ENCODE measurements at places on chromosomes 7 and 10.

DNA sequence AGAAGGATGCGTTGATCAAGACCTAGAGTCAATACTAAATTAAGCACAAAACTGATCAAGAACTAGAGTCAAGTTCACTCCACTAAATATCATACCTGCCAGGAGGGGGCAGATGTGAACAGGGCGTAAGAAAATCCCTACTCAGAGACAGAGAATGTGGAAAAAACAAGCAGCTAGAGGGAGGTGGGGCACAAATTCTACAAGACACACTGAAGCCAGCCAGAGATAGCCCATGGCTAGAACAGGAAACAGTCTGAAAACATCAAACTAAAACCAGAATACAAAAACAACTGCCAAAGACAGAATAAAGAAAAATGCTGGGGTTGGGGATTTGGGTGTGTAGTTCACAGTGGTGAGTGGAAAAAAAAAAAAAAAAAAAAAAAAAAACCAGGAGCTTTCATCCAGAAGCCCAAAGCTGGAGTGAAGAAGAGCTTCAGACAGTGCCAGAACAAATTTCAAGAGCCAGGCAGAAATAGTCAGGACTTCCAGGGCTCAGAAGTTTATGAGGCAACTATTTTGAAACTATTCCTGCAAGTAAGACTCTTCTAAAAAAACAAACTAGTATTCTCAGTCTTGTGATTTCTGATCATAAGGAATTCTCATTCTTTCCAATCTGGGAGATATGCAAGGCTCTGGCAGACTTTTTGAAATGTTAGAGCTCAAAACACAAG is 118.3 kb downstream of the CCDC71L start:
- peak; percentile 26 for DNase-seq

DNA sequence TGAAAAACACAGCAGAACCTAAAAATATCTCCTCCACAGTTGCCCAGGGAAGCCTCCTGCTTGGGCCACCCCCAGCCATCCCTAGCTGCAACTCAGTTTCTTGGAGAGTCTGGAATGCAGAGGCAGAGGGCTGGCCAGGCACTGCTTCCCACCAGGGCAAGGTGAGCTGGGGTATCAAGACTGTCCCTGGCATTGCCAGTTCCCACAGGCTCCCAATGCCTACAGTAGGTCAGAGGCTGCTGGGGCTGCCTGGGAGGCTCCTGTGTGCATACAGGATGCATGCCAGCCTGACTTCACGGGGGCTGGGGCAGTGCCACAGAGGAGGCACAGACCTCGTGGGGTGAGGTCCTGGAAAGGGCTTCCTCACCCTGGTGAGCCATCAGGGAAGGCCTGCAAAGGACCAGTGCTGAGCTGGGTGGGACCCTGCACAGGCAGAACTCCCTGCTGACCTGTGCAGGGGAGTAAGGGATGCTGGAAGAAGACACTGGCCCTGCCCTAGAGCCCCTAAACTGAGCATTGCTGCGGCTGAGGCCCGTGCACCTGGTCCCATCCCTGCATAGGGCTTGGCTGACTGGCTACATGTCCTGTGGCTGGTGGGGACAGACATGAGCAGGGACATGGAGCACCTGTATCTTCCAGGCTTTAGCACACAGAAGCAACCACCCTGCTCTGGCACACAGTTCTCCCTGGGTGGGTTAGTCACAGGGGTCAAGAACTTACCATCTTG is 121.9 kb upstream of the RET start:
- no peak for DNase-seq

GRCh38 chr7:128902761-128903585 is 7.5 kb downstream of the KCP start:
- no peak for DNase-seq

DNA sequence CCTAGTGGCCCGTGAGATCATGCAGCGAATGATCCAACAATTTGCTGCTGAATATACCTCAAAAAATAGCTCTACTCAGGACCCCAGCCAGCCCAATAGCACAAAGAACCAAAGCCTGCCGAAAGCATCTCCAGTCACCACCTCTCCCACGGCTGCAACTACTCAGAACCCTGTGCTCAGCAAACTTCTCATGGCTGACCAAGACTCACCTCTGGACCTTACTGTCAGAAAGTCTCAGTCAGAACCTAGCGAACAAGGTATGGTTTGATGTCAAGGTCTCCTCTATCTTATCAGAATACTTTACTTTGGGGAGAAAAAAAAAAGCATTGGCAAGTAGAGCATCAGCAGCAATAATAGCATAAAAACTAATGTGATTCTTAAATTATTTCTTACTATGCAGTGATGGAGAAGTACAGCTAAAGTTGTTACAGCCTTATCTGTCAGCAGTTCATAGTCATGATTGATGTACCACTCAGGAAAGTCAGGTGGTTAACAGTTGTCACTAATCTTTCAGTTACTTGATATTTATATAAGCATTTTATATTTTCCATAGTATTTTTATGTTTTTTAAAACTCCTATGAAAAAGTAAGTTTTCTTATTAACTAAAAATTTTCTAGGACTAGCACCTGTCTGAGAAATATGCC is 117.1 kb downstream of the LCOR start:
- no peak for DNase-seq

- no peak for DNase-seq
These were observed 18.3 kb downstream of the CHST3 start for GRCh38 chr10:71982269-71983178.

DNA sequence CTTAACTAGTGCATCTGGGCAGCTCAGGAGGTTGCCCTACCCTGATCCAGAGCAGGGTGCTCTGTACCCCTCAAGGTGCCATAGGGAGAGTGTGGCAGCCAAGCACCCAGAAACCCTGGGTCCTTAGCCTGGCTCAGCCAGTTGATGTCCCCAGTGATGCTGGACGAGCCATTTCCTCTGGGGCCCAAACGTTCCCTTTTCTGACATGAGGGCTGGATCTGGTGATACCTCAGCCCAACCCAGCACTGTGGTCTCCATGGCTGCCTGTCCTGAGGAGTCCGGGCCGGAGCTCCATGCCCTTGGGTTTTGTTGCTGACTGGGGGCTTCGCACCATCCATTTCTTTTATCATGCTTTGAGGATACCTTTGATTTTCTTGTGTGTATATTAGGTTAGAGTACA is 87.9 kb upstream of the IKZF1 start:
- DNase-seq, result no peak

DNA sequence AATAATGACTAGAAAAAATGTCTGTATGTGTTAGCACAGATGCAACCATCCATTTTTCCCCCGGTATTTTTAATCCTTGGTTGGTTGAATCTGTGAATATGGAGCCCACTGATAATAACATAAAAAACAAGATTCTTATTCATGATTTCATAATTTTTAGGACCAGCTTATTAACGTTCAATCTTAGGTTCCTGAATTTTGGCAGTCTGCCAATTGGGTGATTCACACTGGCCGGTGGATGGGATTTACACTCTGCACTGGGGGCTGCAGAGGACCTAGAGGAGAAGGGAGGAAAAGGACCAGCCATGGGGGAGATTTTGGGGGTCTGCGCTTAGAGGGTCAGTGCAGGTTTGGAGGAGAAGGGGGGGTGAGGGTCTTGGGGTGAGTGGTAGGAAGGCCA is 327.9 kb downstream of the ACTR3B start:
- DNase-seq, result no peak
